AG04450 (cell line): ENCODE measurements at places on chromosomes 4 and X. TPM values are rescaled to one million over a fixed set of nuclear protein-coding genes. Genes with fewer than 3 reads are reported as not detected.

- DNase-seq = no peak
These were observed 184.9 kb upstream of the DKK2 start for GRCh38 chr4:107220976-107221375.

DNA sequence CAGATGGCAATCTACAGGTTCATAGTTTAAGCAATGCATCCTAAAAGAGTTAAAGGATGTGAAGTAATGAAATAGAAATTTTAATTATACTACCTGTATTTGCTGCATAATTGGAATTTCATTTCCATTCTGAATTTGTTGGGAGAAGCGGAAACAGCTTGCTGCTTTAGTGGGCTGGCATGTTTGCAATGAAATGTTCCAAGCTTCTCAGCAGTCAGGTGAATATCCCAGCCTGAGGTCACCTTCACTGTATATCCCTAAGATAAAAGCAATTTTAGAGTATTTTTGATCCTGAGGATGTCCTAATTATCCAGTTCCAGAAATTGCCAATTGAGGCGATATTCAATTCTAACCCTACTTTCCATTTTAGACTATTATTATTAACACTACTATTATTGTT lies 136.1 kb upstream of the ARSJ start:
- DNase-seq = no peak

- peak; percentile 16 for DNase-seq
These were observed 84.0 kb upstream of the ATP6AP2 start for GRCh38 chrX:40496728-40497127.

GRCh38 chr4:84606645-84607044 lies 23.7 kb downstream of the CDS1 start:
- DNase-seq = no peak

- DNase-seq = no peak
These were observed 49.5 kb downstream of the CD99L2 start for GRCh38 chrX:150848914-150849365.

- DNase-seq = no peak
These were observed 2.3 kb downstream of the MAML3 start for GRCh38 chr4:140151699-140152012.

DNA sequence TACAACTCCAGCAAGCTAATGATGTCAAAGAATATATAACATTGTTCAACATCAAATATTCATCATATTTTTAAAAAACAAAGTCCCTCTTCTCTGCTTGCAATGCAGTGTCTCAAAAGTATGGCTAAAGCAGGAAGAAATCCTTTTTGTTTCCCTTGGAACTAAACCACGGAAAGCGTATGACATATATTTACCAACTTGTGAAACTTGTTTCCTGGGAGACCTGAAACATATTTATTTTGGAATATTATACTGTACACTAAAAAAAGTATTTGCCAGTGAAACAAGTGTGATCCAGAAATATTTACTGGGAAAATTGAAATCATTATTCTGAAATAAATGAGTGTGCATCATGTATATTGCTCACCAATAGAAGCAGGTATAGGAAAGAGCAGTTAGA lies 156.0 kb upstream of the ANKRD50 start:
- no peak for DNase-seq

DNA sequence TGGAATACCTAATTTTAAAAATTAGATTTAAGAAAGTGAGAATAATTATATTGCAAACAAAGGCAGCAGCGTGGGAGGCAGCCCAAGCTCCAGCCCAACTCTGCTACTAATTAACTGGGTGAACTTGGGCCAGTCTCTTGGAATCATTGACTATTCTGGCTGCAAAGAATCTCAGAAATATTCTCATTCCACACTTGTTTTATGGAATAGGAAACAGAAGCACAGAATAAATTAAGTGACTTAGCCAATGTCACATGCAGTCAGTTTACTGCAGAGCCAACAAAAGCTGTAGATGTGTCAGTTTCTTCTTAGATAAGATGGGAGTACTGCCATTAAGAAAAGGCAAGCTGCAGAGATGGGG lies 132.6 kb upstream of the FAM9B start:
- DNase-seq = no peak

- DNase-seq = no peak
These were observed 311.7 kb downstream of the NLGN4X start for GRCh38 chrX:5916945-5917344.

DNA sequence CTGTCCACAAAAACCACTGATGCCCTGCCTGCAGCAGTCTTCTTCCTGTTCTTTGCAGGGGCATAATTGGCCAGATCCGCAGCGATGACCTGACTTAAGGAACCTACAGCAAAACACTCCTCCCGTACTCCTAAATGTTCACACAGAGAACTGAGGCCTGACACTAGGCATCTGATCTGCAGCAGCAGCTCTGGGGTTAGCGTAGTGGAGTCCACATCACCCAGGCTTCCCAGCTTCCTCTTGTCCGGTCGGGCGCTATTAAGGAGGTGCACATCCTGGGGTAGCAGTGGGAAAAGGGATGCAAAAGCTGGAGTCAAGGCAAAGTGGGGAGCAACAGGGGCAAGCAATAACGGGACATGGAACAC lies 758 bp downstream of the SCFD2 start:
- no peak for DNase-seq

DNA sequence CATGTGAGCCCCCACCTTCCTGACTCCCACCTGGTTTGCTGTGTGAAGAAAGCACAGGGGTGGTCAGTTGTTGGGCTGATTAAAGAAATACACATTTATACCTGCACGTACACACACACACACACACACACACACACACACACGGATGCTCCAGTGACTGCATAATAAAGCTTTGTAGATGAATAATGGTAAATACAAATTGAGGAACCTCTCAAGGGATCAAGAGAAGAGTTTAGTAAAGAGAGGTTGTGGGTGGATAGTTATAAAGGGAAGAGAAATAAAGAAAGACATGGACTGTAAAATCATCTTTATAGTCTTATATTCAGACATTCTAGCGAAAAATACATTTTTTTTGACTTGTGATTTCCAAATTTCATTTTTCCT lies 144.1 kb downstream of the MGST2 start:
- no peak for DNase-seq

DNA sequence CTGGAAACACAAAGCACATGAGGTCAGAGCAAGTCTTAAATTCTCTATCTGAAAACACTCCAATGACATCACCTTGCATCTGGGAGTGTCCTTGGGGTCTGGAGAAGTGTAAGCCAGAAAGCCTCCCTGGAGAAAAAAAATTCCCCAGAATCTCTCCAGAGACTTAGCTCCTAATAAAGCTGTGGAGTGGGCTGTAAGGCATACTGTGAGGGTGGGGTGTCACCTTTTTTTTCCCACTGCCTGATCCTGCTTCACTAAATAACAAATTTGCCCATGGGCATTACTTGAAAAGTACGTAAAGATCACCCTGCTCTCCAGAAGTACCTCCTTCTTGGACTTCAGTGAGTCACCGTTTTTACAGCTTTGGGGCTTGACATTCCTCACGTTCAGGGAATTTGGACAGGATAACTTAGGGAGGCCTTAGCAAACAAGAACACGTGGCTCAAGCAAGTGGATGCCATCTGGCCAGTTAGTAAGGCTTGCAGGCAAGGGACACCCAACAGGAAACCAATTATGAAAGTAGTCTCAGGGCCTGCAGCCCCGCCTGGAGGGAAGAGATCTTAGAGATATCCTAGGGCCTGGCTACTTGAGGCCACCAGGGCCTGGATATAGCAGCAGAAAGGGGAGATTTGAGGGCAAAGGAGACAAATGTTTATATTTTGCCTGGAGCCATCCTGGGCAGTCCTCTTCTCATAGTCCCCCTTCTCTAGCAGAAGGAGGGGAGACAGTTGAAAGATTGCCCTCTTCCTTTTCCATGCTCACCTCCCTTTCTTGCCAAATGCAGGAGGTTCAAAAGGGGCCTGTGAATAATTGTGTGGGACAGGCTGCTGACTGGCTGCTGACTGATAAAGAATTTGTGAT lies 60.1 kb upstream of the PLAC1 start:
- DNase-seq = peak; percentile 83

GRCh38 chr4:19615086-19615689 lies 636.5 kb upstream of the SLIT2 start:
- no peak for DNase-seq

DNA sequence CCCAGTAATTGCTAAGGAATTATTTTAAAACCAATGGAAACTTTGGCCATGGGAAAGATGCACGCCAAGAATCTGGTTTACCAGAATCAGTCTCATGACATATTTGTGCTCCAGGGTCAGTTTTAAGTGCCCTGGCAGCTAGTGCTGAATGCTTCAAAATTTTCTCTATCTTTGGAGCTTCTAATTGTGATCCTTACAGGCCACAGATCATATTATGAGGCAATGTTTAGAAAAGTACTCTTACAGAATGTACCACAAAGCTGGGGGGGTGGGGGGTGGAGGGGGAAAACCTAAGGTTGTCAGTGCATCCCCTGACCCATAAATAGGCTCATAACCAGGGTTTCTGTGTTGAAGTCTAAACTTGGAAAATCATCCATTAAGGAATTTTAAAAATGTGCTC lies 514.5 kb downstream of the INPP4B start:
- no peak for DNase-seq

DNA sequence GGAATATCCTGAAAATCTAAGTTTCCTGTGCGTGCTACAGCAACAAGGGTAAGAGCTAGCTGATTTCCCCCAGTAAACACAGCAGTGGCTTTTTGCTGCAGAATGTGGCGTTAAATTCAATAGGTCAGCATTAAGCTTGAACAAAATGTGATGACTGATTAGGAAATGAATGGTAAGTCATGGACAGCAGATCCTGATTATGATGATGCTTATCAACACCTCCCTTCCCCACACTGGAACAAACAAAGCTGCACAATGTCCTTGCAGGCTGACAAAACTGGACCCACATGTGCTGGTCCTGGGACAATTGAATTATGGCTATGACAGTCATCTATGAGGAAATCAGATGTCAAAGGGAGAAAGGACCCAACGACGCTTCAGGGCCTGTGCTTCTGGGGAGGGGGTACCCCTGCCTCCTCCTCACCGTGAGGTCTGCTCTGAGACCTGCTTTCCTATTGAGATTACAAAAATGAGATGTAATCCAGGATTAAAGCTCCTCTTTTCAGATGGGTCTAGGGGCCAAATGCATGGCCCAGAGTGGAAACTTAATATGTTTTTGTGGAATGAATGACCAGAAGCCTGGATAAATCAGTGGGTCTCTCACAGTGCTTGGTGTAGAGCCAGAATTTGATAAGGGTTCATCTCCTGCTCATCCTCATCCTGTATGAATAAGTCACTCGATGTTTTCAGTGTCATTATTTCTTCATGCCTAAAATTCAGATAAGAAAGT lies 32.0 kb upstream of the BOD1L1 start:
- no peak for DNase-seq

DNA sequence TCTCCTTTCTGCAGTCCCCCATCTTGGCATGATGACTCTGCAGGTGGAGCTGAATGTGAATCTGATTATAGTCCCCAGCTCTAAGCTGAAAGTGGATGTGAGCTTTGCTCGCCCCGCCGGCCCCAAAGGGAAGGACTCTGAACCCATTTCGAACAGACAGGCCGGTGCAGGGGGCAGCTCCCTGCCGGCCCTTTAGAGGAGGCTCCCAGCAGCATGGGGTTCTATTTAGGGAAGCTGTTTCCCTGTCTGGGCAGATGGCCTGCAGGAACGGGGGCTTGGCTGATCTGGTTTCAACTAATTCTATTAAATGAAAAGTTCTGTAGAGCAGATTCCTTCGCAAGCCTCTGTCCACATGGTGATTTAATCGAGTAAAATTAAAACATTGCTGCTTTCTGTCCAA lies 104.8 kb upstream of the MSX1 start:
- no peak for DNase-seq

- DNase-seq = no peak
These were observed 136.8 kb downstream of the ADGRL3 start for GRCh38 chr4:61336916-61337315.

GRCh38 chr4:8384397-8385060 lies 56.0 kb downstream of the ACOX3 start:
- DNase-seq = no peak

DNA sequence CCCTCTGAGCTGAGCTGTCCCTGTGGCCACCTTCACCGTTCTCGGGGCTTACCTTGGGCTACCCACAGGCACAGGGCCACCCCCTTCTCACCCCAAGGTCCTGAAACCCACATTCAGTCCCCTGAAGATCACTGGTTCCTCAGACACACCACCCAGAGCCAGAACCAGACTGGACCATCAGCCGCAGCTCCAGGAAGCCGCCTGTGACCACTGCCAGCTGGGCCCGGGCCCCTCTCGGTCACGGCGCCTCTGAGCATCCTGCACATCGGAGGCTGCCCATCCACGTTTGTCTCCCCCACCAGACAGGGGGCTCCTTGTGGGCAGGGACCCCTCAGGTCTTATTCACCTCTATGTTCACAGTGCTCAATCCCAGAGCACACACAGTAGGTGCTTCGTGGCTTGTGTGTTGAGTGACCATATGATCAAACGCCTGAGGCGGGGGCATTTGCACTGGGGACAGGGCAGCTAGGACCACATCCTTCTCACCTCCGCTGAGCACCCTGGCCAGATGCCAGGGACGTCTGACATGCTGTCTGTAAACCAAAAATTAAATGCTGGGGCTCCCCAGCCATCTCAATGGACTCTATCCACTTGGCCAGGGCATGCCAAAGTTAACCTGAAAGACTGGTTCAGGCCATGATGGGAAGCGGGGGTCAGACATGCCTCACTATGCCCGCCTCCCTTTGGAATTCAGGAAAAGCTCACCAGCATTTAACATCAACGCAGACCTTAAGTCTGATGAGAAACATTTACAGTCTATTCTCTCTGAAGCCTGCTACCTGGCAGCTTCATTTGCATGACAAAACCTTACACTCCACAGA lies 109.4 kb upstream of the AFAP1 start:
- no peak for DNase-seq

Gene GPC3
- polyA plus RNA-seq = not detected in 2 replicates

Gene TRAM1L1
- 3.7 and 5.2 TPM in 2 replicates for polyA plus RNA-seq

Gene COL25A1
- polyA plus RNA-seq = 0.01 TPM in 1 of 2 replicates, not detected in the other
